Activated T-helper 1 cell treated with Interleukin-2 at 50 U/mL for 16 hours (primary cell): ENCODE measurements at places on chromosomes 1 and 21.

DNA sequence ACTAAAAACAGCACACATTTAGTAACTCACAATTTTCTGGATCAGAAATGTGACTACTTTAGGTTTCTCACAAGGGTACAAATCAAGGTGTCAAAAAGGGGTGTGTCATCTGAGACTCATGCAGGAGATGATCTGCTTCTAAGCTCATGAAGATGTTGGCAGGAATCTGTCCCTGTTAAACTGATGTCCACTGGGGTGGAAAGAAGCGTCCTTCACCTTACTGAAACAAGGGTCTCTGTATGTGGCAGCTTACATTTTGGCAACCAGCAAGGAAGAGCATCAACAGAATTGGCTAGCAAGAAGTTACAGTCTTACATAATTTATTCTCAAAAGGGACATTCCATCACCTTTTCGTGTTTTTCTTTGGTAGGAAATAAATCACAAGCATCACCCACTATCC lies 1223.8 kb downstream of the AMY1C start:
- DNase-seq, result no peak

DNA sequence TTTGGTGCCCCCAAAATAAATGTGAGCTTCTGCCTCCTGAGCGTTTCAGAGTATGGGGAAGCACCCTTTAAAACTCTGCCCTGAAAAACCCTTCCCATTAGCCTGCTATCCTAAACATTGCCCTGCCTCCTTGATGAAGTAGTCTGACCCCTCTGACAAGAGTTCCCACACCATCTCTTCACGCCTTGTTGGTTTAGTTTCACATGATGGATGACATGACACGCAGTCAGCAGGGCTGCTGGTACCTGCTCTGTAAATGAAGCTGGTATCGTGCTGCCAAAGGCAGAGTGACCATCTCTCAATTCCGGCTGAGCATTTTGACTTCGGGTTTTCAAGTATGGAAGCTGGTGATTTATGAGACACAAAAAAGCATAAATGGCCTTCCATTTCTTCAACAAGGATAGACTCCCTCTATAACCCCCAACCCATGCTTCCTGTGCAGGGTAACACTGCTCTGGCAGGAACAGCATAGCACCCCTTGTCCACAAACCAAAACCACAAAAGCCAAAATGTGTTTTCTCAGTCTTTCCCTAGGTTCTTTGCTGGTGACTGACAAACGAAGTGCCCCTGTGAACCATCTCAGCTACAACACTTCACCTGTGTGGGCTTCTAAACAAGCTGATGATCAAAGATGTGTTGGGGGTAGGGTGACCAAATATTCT lies 444.6 kb downstream of the NUF2 start:
- DNase-seq, result no peak

- DNase-seq, result no peak
These were observed 2.9 kb downstream of the ADAMTS1 start for GRCh38 chr21:26842300-26842699.

DNA sequence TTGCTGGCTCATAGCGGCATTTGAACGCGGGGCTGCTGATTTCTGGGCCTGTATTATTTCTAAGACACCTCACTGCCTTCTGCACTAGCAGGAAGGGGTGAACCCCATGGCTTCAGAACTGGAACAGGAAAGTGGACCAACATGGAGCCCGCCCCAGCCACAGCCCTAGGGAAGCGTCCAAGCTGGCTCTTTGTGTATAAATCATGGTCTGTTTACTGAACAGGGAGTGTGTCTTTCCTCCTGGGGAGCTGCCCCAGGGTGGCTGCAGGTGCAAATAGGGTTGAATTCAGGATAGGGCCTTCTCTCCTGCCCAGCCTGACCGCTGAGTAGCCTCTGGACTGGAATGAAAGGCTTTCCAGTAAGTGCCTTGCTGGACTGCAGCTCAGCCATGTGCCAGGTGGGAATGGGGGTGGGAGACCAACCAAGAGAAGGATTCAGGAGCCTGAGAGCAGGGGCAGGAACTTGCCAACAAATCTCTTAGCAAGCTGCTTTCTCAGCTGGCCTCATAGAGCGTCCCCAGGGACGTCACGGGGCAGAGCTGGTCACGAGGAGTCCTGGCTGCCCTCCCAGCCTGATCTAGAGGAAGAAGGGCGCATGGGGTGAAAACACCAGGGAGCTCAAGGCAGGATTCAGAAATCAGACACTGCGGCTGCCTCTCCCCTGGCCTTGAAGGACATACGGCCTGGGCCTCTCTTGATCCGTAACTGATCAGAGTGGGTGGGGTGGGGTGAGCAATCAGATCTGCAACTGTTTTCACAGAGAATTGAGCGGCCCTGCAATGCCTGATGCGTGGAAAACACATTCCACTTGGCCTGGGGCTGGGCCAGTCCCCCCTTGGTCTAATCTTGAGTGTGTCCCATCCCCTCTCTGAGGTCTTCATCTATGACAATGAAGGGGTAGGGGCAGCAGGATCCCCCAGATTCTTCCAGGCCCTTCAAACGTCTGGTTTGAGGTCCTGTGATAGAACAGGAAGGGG lies 56.5 kb upstream of the SELENON start:
- DNase-seq, result no peak

DNA sequence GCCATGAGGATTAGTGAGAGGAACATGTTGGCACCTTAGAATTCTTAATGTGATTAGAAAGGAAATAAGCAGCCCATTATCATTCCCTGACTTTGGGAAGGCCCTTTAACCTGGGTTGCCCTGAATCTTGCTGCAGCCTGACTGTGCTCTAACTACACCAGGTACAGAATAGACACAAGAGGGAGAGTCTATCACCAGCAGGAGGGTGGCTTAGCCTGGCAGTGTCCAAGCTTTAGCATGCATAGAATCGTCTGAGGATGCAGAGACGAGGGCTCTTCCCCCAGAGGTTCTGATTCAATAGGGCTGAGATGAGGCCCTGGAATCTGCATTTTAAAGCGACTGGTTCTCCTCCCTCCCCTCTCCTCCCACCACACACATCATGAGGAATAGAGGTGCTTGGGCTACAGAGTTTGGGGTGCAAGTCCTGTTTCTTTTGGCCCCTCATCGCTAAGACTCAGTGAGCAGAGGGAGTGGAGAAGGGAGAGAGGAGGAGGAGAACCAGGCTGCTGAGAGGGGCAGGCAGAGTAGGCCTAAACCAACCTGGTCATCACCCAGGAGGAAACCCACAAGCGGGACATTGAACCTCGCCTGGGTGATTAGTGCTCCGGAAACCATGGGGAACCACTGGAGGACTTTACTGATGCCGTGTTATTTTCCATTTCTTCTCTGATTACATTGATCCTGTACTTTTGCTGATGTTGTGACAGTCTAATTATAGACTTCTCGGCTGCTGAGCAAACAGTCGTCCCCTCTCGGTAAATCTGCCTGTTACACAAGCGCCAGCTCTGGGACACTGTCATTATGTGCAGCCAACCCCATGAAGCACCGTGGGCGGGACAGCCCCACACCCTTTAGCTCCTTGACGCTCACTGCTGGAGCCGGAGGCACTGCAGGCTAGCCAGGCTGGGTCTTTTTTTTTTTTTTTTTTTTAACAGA lies 6.3 kb upstream of the TENT5C start:
- DNase-seq, result no peak

GRCh38 chr1:223771469-223771813 lies 59.1 kb downstream of the CAPN2 start:
- DNase-seq, result no peak

GRCh38 chr21:46185716-46186115 lies 1.5 kb upstream of the SPATC1L start:
- DNase-seq, result no peak

GRCh38 chr1:159839116-159839849 lies 12.6 kb downstream of the SLAMF8 start:
- DNase-seq, result no peak

DNA sequence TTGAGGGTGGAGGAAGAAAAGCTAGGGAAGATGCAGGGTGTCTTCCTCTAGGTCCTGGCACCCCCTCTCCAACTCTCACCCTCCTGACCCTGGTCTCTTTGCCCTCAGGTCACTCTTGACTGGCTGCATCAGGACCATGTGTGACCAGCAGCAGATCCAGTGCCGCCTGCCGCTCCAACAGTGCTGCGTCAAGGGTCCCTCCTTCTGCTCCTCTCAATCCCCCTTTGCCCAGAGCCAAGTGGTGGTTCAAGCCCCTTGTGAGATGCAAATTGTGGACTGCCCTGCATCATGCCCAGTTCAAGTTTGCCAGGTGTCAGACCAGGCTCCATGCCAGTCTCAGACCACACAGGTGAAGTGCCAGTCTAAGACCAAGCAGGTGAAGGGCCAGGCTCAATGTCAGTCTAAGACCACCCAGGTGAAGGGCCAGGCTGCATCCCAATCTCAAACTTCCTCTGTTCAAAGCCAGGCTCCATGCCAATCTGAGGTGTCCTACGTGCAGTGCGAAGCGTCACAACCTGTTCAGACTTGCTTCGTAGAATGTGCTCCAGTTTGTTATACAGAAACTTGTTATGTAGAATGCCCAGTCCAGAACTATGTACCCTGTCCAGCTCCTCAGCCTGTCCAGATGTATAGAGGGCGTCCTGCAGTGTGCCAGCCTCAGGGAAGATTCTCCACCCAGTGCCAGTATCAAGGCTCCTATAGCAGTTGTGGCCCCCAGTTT lies 1.8 kb downstream of the KPRP start:
- no peak for DNase-seq

DNA sequence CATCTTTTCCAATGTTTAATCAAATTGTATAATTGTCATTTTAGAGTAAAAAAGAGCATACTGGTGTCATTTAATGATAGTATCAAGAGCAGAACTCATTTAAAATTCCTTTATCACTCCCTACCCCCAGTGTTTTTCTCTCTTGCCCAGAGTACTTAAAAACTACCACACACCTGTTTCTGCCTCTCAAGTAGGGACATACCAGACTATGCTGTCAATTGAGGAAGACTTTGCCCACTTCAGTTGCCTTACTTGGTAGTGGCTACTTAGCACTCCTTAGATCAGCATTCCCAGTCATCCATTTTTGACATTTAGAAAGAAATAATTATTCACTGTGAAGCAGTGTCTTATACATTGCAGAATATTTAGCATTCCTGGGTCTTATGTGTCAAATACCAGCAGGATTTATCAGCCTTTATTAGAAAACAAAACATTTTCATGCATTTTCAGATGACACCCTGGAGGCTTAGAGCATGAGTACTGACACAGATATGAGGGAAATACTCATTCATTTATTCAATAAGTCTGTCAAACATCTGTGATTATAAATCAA lies 127.5 kb upstream of the RGS1 start:
- DNase-seq, result no peak

DNA sequence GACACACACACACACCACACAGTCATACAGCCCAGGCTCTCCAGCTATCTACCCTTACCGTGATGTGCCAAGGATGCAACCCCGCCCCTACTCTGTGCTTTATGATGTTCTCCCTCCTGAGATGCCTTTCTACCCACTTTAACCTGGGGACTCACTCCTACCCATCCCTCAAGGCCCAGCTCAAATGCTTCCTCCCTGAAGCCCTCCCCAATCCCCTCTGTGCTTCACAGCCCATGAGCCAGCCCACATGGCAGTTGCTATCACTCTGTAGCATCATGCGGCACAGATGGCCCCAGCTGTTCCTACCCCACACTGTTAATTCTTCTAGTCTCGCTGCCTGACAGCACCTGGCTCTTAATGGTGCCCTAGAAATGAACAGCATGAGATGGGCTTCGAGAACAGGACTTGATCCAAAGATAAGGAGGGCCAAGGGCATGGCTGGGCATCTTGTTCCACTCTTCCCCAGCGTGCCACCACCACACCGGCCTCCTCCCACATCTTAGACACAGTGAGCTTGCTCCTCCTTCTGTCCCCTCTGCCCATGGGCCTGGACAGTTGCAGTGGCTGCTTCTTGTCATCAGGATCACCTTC lies 109.8 kb downstream of the GLIS1 start:
- no peak for DNase-seq

GRCh38 chr1:7674972-7675371 lies 96.1 kb upstream of the VAMP3 start:
- no peak for DNase-seq

GRCh38 chr1:166627558-166627957 lies 211.7 kb upstream of the POGK start:
- no peak for DNase-seq

- DNase-seq, result no peak
These were observed 5.5 kb upstream of the CATSPER4 start for GRCh38 chr1:26184883-26185282.

DNA sequence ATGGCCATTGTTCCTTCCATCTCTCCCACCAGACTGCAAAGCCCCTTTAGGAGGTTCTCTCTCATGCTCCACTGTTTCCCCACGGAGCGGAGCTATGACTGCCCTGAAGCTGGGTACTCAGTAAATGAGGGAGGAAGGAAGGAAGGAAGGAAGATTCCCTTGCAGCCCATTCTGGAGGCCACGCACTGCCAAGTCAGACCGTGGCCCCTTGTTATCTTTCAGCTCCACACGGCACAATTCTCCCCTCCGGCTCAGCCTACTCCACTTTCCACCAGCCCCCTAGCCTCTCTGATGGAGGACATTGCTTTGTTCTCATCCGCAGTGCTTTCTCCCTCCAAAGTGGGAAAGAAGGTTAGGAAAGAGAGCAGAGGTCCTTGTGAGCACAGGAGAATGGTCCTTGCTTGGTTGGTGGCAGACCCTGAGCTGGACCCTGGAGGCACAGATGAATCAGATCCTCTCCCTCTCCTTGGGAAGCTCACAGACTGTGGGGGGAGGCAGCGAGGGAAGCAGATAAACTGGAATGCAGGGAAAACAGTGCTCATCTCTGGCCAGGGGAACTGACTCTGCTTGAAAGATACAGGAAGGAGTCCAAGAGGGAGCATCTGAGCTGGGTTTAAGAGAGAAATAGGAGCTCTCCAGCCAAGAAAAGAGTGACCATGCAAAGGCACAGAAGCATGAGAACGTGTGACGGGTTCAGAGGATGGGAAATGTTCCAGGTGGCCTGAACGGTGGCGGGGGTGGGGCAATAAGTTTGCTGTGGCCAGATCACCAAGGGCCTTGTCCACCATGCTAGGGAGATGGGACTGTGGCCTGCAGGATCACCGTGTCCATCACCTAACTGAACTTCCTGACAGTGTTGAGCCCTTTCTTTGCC lies 52.6 kb downstream of the GLIS1 start:
- DNase-seq, result no peak

DNA sequence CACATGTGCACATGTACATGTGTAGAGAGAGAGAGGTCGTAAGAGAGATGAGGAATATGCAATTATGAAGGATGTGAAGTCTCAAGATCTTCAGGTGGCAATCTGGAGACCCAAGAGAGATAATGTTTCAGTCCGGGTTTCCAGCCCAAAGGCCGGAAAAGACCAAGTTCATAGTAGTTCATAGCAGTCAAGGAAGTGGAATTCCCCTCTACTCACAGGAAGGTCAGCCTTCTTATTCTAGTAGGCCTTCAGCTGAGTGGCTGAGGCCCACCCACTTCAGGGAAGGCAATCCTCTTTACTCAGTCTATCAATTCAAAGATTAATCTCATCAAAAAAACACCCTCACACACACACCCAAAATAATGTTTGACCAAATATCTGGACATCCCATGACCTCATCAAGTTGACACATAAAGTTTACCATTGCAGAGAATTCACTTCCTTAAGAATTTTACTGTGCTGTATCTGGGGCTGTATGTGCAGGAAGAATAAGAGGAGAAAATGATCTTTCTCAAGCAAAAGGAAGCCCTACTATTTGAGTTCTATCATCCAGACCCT lies 114.6 kb downstream of the TNFSF18 start:
- DNase-seq, result no peak

- DNase-seq, result no peak
These were observed 72.9 kb upstream of the SLC2A1 start for GRCh38 chr1:43031316-43032203.
